Adipose tissue (tissue), 3 donors: ENCODE measurements at places on chromosomes 6 and 20. TPM values are rescaled to one million over a fixed set of nuclear protein-coding genes. Genes with fewer than 3 reads are reported as not detected.

LY6G6C gene
- not detected for polyA plus RNA-seq

RTN4IP1 gene
- 2.3 TPM for polyA plus RNA-seq

TGM3 gene
- not detected for polyA plus RNA-seq

SPEF1 gene
- polyA plus RNA-seq, result not detected

OPRL1 gene
- 1.1 TPM for polyA plus RNA-seq

FILIP1 gene
- polyA plus RNA-seq, result 7.1 TPM

OR12D1 gene
- not detected for polyA plus RNA-seq

RGS17 gene
- 0.22 TPM for polyA plus RNA-seq

PCK1 gene
- polyA plus RNA-seq, result 20.8 TPM

CAGE1 gene
- not detected for polyA plus RNA-seq

TRIM15 gene
- polyA plus RNA-seq, result not detected

SLC35A1 gene
- polyA plus RNA-seq, result 9.7 TPM

HLA-DQB1 gene
- polyA plus RNA-seq, result 43.3 TPM

CD109 gene
- 0.24 TPM for polyA plus RNA-seq

USP49 gene
- 0.79 TPM for polyA plus RNA-seq

CRYBG1 gene
- 13.8 TPM for polyA plus RNA-seq

OR2H2 gene
- not detected for polyA plus RNA-seq

MYL9 gene
- polyA plus RNA-seq, result 327 TPM

TNFRSF6B gene
- polyA plus RNA-seq, result 7.4 TPM

RPP40 gene
- polyA plus RNA-seq, result 12.1 TPM

PLCB4 gene
- polyA plus RNA-seq, result 11.4 TPM

SLC26A8 gene
- 0.05 TPM for polyA plus RNA-seq

GINS1 gene
- polyA plus RNA-seq, result 0.24 TPM

RXRB gene
- polyA plus RNA-seq, result 29.6 TPM

OLIG3 gene
- not detected for polyA plus RNA-seq

TMEM170B gene
- 2.3 TPM for polyA plus RNA-seq

CYP39A1 gene
- 1.7 TPM for polyA plus RNA-seq

C20orf202 gene
- polyA plus RNA-seq, result 0.16 TPM

MEP1A gene
- polyA plus RNA-seq, result 0.05 TPM
